Caco-2 (cell line): ENCODE measurements at places on chromosomes 1 and 21. TPM values are rescaled to one million over a fixed set of nuclear protein-coding genes. Genes with fewer than 3 reads are reported as not detected.

KIRREL1 gene
- 41.5 and 45.4 TPM in 2 replicates for total RNA-seq

RGS21 gene
- not detected in 2 replicates for total RNA-seq

GRCh38 chr1:96236156-96236739 is 485.3 kb upstream of the PTBP2 start:
- H3K36me3 ChIP-seq, result no peaks in the 10 kb centered on the region
- H3K4me1 ChIP-seq, result no peaks in the 10 kb centered on the region
- H3K27me3 ChIP-seq, result no peaks in the 10 kb centered on the region
- H3K4me3 ChIP-seq, result no peak overlapping the region
- no peak overlapping the region for H3K27ac ChIP-seq
- no peak for DNase-seq

- H3K27me3 ChIP-seq, result no peaks in the 10 kb centered on the region
- H3K27ac ChIP-seq, result no peak overlapping the region
- H3K4me1 ChIP-seq, result no peaks in the 10 kb centered on the region
- no peak overlapping the region for H3K4me3 ChIP-seq
- DNase-seq, result no peak
Observed at GRCh38 chr1:101299141-101299540, 62.3 kb downstream of the S1PR1 start.

EFNA1 gene
- total RNA-seq, result 42.5 and 47.9 TPM in 2 replicates

SEMA6C gene
- 2.8 and 3.7 TPM in 2 replicates for total RNA-seq

LRRC8B gene
- total RNA-seq, result 8.4 and 10.8 TPM in 2 replicates

- H3K4me3 ChIP-seq, result no peak overlapping the region
- H3K27ac ChIP-seq, result peak overlapping the region; percentile 42
- peak; percentile 40 for DNase-seq
- no peaks in the 10 kb centered on the region for H3K36me3 ChIP-seq
- H3K27me3 ChIP-seq, result no peaks in the 10 kb centered on the region
Observed at GRCh38 chr1:92820024-92820423, 11.8 kb upstream of the RPL5 start.

DNA sequence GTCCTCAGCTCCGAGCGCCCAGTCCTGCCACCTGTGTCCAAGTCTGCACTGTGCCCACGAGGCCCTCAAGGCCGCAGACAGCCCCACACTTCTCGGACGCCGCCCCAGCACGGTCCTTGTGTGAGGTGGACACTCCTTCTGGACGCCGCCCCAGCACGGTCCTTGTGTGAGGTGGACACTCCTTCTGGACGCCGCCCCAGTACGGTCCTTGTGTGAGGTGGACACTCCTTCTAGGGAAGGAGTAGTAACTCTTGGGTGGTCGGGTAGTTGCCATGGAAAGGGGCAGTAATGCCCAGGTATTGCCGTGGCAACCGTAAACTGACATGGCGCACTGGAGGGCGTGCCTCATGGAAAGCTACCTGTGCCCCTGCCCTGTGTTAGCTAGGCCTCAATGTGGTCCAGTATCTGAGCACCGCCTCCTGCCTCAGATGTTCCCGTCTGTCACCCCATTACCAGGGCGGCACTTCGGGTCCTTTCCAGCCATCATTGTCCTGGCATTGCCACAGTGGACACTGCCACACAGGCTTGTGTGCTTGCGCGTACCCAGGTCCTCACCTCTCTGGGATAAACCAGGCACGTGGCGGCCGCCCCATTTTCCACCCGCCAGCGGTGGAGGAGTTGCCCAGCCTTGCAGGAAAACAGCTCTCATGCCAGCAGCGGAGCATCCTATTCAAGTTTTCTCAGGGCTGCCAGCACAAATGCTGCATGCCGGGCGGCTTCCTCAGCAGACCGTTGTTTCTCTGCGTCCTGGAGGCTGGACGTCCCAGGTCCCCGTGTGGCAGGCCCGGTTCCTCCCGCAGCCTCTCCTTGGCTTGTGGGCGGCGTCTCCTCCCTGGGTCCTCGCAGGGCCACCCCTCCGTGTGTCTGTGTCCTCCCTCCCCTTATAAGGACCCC is 40.8 kb upstream of the POFUT2 start:
- peak; percentile 42 for DNase-seq
- peak overlapping the region; percentile 42 for H3K4me3 ChIP-seq
- H3K27ac ChIP-seq, result peak overlapping the region; percentile 92
- H3K27me3 ChIP-seq, result no peaks in the 10 kb centered on the region
- peaks cover 2% of the 10 kb centered on the region; the same call in 1 of the 2 replicates for H3K36me3 ChIP-seq

GRCh38 chr1:7694600-7695496 is 76.2 kb upstream of the VAMP3 start:
- no peaks in the 10 kb centered on the region for H3K36me3 ChIP-seq
- no peak for DNase-seq
- H3K4me3 ChIP-seq, result no peak overlapping the region
- no peaks in the 10 kb centered on the region for H3K4me1 ChIP-seq
- no peak overlapping the region for H3K27ac ChIP-seq

- H3K4me1 ChIP-seq, result no peaks in the 10 kb centered on the region
- no peak overlapping the region for H3K4me3 ChIP-seq
- no peaks in the 10 kb centered on the region for H3K36me3 ChIP-seq
- H3K27ac ChIP-seq, result no peak overlapping the region
- no peak for DNase-seq
Observed at GRCh38 chr1:54997711-54997986, 1.1 kb upstream of the BSND start.

WDR77 gene
- total RNA-seq, result 30.1 and 31.9 TPM in 2 replicates
